ENCODE measurements at places on chromosomes 4 and X. TPM values are rescaled to one million over a fixed set of nuclear protein-coding genes. Genes with fewer than 3 reads are reported as not detected.

DNA sequence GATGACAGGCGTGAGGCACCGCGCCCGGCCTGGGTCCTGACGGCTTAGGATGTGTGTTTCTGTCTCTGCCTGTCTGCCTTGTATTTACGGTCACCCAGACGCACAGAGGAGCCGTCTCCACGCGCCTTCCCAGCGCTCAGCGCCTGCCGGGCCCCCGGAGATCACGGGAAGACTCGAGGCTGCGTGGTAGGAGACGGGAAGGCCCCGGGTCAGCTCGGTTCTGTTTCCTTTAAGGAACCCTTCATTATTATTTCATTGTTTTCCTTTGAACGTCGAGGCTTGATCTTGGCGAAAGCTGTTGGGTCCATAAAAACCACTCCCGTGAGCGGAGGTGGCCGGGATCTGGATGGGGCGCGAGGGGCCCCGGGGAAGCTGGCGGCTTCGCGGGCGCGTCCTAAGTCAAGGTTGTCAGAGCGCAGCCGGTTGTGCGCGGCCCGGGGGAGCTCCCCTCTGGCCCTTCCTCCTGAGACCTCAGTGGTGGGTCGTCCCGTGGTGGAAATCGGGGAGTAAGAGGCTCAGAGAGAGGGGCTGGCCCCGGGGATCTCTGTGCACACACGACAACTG is 1.3 kb downstream of the SHOX start:
- no peak for DNase-seq

Gene ARX
- total RNA-seq, result not detected

Gene SCML2
- 3.4 TPM for total RNA-seq

Gene RP2
- total RNA-seq, result 6.5 TPM

- DNase-seq, result no peak
Measured at GRCh38 chr4:147793569-147794313, 61.9 kb downstream of the ARHGAP10 start.

- no peak for DNase-seq
Measured at GRCh38 chrX:15873566-15873965, 19.0 kb upstream of the AP1S2 start.

Measured in activated naive CD8-positive, alpha-beta T cell treated with anti-CD3 and anti-CD28 coated beads for 36 hours (primary cell).